ENCODE measurements at places on chromosomes 4 and X.

GRCh38 chrX:69234624-69235023 lies 69.4 kb upstream of the PJA1 start:
- DNase-seq = no peak

GRCh38 chr4:142350871-142351270 lies 495.2 kb downstream of the INPP4B start:
- no peak for DNase-seq

GRCh38 chr4:152684007-152684406 lies 4.2 kb upstream of the TMEM154 start:
- DNase-seq = no peak

DNA sequence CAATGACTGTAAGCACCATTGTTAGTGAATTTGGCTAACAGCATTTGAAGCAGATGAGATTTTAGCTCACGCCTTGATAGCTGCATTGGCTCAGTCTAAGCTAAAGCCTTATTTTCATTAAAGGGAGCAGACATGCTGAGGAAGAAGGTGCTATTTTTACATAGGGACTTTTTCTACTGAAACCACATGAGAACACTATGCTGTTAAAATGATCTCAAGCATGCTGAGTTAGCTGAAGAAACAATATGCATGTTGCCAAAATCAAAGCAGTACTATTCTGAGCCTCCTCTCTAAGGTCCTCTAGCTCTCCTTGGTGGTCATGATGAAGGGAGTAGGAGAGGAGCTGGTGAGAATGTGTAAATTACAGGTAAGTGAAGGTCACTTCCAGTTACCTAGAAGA lies 134.4 kb upstream of the JADE1 start:
- DNase-seq = no peak

GRCh38 chrX:24646745-24647182 lies 383 bp downstream of the PCYT1B start:
- peak; percentile 73 for DNase-seq

GRCh38 chr4:3355266-3355748 lies 62.5 kb downstream of the RGS12 start:
- DNase-seq = no peak

- peak; percentile 49 for DNase-seq
Measured at GRCh38 chrX:119871245-119871598, 311 bp downstream of the RNF113A start.

- no peak for DNase-seq
Measured at GRCh38 chr4:15659768-15660570, 4.8 kb upstream of the FBXL5 start.

DNA sequence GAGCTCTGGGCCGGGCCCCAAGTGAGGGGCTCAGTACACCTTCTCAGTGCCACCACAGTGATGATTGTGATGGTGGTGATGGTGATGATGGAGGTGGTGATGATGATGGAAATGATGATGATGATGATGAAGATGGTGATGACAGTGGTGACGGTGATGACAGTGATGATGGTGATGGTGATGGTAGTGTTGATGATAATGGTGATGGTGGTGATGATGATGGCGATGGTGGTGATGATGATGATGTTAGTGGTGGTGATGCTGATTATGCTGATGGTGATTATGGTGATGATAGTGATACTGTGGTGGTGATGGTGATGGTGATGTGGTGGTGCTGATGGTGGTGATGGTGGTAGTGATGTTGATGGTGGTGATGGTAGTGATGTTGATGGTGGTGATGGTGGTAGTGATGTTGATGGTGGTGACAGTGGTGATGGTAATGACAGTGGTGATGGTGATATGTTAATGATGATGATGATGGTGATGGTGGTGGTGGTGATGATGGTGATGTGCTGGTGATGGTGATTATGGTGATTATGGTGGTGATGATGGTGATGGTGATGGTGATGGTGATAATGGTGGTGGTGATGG lies 29.9 kb downstream of the HMX1 start:
- no peak for DNase-seq

DNA sequence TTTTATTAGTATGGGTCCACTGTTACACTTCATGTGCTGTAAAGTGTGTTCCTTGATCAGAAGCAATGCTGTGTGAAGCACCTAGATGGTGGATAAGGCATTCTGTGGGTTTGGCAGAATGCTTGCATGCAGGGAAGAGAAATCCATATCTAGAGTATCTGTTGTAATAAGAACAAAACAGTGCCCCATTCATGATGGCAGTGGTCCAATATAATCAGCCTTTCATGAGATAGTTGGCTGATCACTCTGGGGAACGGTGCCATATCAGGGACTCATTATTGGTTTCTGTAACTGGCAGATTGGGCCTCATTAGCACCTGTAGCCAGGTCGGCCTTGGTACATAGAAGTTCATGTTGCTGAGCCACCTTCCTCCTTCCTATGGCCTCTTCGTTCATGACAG lies 28.7 kb downstream of the STIM2 start:
- no peak for DNase-seq

GRCh38 chr4:184041156-184041555 lies 136.0 kb downstream of the STOX2 start:
- DNase-seq = no peak

GRCh38 chr4:8101213-8102075 lies 57.2 kb downstream of the ABLIM2 start:
- DNase-seq = no peak

DNA sequence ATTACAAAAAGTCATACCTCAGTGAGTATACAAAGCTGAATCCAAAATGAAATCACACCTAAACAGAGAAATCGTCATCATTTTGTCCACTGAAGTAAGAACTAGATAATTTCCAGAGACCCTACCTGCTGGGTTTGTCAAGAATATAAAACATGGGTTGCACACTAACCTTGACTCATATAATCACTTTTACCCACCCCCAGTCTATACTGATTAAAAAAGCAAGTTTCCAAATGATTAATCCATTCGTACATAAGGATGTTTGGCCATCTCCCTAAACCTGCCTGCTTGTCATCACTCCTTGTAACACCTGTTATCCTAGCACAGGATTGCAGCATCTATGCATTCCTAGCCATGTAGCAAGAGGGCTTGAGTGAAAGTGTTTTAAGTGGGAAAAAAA lies 4.7 kb downstream of the RAP2C start:
- no peak for DNase-seq

GRCh38 chrX:123181233-123181914 lies 2.7 kb upstream of the GRIA3 start:
- DNase-seq = no peak

DNA sequence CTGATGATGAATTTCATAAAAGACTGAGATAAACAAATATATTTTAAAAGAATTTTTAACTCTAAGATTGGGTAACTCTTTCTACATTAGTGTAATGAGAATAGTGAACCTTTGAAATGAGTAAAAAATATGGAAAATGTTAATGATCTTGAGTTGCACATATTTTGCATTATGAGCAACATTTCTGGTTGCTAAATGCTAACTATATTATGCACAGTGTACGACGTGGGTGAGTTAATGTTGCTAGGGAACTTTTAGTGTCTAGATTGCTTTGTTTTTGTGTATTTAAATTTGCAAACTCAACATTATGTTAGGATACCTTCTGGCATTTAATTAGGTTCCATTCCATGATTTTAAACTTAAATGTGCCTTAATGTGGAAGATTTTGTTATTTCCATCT lies 612.9 kb upstream of the GALNT7 start:
- DNase-seq = no peak

GRCh38 chrX:1443496-1444075 lies 9.1 kb downstream of the ASMTL start:
- no peak for DNase-seq

DNA sequence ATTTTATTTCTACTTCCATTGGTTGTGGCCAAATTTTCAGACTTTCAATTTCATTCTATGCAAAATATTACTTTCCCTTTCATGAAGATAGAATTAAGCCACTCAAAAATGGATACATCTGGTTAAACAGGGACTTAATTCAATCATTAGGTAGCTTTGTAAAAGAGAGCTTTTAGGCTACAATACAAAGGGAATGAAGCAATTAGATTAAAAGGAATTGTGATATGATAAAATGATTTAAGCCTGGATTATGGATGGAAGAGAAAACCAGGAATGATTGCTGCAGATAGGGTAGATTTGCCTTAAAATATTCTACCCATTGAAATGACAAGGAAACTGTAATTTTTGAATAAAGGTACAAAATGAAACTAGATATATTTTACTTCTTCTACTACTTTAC lies 134.6 kb upstream of the PDHA2 start:
- DNase-seq = no peak

- DNase-seq = no peak
Measured at GRCh38 chrX:109839694-109840567, 106.9 kb upstream of the ACSL4 start.

GRCh38 chr4:43987331-43987944 lies 461.2 kb downstream of the KCTD8 start:
- DNase-seq = no peak

DNA sequence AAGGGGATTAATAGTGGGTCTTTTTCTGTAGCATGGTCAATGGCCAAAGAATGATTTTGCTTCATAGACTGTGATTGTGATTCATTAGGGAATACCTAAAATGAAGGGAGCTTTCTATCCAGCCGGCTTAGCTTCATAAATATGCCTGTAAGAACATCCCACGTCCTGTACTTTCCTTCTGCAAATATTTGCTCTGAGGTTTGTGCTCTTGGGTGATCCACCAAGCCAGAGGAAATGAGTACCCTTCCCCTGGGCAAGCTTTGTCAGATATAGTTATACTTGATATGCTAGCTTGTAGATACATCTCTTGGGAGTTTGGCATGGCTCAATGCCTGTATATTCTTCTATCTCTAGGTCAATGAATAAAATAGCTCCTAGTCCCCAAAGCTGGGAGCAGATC lies 28.2 kb upstream of the SPARCL1 start:
- no peak for DNase-seq

DNA sequence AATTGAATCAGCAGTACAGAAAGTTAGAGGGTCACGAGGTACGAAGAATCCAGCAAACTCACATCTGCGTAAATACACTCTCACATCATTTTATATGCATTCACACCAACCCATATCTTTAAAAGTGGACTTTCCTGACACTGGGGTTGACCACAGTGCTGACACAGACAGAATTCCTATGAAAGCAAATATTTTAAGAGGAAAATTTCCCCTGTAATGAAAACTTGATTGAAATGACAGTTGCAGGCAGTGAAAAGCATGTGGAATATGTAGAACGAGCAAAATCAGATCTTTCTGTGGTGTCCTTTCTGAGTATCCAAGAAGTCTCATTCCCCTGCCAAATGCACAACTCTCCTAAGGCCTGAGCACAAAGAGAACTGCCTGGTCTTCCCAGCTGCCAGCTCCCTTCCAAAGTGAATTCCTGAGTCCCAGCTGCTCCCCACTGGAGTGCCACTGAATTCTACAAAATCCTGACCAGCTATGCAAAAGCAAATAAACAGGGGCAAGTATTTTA lies 50.5 kb upstream of the FAM9C start:
- peak; percentile 1 for DNase-seq

DNA sequence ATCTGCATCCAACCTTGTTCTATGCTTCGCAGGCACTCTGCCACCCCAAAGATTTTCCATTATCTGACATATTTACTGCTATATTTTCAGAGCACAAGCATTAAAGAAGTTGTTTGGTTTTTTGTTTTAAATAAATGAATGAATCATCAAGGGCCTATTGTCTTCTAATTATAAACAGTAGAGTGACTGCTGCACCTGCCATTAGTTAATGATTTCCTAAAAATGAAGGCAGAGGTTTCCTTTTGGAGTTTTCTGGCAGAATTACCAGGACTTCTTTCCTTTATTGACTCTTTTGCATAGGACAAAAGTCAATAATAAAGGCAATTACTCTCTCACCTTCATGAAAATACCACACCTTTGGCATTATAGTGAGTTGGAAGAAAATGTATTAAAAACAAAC lies 238.1 kb downstream of the INPP4B start:
- DNase-seq = no peak

- no peak for DNase-seq
Measured at GRCh38 chr4:6658209-6658595, 17.7 kb downstream of the MRFAP1 start.

- no peak for DNase-seq
Measured at GRCh38 chr4:55037728-55038127, 87.7 kb downstream of the KDR start.

GRCh38 chrX:48076343-48076742 lies 4.9 kb upstream of the ZNF630 start:
- no peak for DNase-seq

DNA sequence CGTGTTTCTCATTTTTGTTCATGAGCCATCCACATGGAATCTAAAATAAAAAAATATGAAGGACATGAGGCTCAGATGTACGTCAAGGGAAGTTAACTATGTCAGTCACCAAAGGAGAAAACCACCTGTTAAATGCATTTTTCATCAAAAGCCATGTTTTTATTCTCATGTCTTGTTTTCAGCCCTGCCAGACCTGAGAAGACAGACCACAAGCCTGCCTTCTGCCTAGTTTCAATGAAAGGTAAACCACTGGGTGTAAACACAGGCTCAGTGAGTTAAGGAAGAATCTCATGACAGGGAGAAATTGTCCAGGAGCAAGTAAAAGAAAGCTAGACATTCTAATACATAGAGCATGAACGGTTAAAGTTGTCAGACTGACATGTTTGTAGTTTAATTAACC lies 52.3 kb upstream of the TNIP3 start:
- no peak for DNase-seq

DNA sequence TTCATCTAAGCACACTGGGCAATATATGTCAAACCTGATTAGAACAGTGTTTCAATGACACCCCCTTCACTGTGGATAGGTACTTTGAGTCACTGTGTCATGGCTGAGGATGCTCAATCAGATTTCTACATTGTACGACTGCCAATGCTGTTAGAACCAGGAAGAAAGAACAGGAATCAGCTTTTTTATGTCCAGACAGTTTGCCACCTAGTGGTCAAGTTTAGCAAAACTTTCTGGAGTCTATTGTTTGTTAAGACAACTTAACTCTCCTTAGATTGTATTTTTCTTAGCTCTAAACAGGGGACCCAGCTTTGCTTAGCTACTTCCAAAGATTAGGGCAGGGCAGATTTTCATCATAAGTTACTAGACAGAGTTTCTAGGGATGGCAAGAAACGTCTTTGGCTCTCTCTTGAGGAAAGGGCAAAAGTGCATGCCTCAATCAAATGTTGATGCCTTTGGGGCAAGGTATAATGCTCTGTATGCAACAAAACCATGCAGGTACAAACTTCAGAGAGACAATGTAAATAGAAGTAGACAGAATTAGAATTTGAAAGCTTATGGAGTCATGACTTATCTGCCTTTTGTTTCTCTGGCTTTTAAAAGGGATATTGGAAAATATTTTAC lies 40.5 kb upstream of the BMP3 start:
- DNase-seq = peak; percentile 5

GRCh38 chr4:19534159-19534558 lies 717.5 kb upstream of the SLIT2 start:
- DNase-seq = no peak

DNA sequence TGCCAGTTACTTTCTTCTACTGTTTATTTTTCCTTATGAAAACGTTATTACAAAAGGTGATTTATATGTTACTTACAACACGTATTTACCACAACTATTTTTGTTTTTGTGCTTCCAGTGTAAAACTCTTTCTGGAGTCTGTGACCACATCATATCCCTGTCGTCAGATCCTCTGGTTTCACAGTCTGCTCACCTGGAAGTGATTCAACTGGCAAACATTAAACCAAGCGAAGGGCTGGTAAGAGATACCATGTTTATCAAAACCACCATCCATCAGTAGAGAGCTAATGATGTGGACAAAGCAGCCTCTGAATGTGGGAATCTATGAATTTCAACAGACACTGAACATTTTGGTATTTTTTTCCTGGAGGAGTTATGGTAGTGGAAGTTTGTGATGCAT lies 116.1 kb downstream of the CNKSR2 start:
- DNase-seq = no peak

All from NCI-H524 (cell line).